ENCODE measurements at places on chromosomes 13 and 19. TPM values are rescaled to one million over a fixed set of nuclear protein-coding genes. Genes with fewer than 3 reads are reported as not detected.

DNA sequence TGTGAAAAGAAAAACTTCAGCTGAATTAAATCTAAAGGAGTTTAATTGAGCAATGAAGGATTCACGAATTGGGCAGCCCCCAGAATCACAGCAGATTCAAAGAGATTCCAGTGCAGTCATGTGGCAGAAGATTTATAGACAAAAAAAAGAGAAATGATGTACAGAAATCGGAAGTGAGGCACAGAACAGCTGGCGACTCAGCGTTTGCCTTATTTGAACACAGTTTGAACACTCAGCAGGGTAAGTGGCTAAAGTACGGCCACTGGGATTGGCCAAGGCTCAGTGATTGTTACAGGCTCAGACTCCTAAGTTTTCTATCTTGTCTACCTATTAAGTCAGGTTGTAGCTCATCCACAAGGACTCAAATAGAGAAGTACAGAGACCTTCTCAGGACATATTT lies 11.6 kb upstream of the CFAP97D2 start:
- no peak for DNase-seq

GRCh38 chr19:49355909-49356353 lies 6.3 kb downstream of the TEAD2 start:
- no peak for DNase-seq

- DNase-seq = no peak
Measured at GRCh38 chr13:80452279-80452678, 111.4 kb upstream of the SPRY2 start.

DNA sequence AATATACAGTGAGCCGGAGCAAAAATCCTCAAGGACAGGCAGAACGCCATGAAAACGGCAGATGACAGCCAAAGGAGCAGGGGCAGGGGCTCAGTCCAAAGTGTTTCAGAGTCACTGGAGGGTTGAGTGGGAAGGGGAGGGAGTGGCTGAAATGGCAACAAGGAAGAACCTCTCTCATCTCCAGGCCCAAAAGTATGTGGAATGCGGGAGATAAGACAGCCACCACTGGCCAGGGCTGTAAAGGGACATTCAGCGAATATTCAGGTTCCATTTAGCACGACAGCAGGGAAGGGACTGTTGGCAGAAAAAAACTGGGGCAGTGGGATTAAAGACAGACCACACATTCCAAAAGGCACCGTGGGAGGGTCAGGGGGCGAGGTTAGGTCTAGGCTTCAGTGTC lies 48.4 kb downstream of the USPL1 start:
- no peak for DNase-seq

- DNase-seq = peak; percentile 33
Measured at GRCh38 chr13:101626925-101627555, 174.6 kb downstream of the ITGBL1 start.

GRCh38 chr13:45086484-45086883 lies 33.8 kb upstream of the GTF2F2 start:
- DNase-seq = no peak

- DNase-seq = no peak
Measured at GRCh38 chr13:82458169-82458568, 1424.1 kb downstream of the SLITRK1 start.

GRCh38 chr13:113531041-113531873 lies 40.7 kb upstream of the DCUN1D2 start:
- no peak for DNase-seq

GRCh38 chr19:33482476-33482875 lies 39.1 kb downstream of the PEPD start:
- DNase-seq = no peak

The ZNF415 gene
- 1.6 TPM for polyA plus RNA-seq

The FUT3 gene
- polyA plus RNA-seq = not detected

GRCh38 chr19:39935364-39935661 lies 879 bp upstream of the FCGBP start:
- no peak for DNase-seq

DNA sequence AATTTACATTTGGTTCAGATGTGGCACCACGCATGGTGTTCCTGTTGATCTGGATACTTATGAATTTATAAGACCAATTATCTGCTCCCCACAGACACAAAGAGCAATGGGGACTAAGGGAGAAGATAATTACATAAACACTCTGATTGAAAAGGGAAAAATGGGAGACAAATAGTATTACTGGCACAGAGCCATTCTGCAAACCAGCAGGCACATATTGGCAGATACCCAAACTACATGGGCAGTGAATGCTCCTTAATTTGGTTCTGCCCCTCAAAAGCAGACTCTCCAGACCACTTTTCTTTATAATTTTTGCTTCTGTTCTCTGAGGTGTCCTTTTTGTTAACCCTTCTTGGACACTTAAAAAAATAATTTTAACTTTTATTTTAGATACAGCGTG lies 1674.2 kb downstream of the PCDH9 start:
- no peak for DNase-seq

GRCh38 chr19:41880329-41880708 lies 2.7 kb upstream of the ARHGEF1 start:
- DNase-seq = no peak

The SYNE4 gene
- polyA plus RNA-seq = not detected

The PABPC3 gene
- polyA plus RNA-seq = not detected

The OR7D2 gene
- polyA plus RNA-seq = not detected

The APOC1 gene
- not detected for polyA plus RNA-seq

GRCh38 chr19:49681830-49682229 lies 4.8 kb downstream of the PRMT1 start:
- DNase-seq = no peak

GRCh38 chr19:29630655-29631054 lies 24.6 kb downstream of the POP4 start:
- DNase-seq = no peak

GRCh38 chr13:72823724-72824123 lies 41.8 kb downstream of the PIBF1 start:
- no peak for DNase-seq

The C19orf67 gene
- not detected for polyA plus RNA-seq

DNA sequence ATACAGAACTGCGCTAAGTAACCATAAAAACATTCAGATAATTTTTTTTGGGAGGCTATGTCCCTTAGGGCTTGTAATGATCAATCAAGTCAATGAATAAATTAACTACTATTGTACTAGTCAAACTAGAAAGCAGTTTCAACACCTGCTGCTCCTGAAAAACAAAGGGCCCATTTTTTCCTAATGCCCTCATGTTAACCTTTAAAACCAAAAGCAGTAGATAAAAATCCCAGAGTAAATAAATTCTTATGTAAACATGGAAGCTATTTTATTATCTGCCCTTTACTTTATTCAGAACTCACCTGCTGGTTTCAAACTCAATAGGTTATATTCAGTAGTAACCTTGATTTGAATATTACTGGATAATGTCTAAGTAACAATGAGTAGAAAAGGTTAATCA lies 159.5 kb upstream of the STARD13 start:
- no peak for DNase-seq

- DNase-seq = no peak
Measured at GRCh38 chr19:16069813-16070365, 6.4 kb upstream of the TPM4 start.

DNA sequence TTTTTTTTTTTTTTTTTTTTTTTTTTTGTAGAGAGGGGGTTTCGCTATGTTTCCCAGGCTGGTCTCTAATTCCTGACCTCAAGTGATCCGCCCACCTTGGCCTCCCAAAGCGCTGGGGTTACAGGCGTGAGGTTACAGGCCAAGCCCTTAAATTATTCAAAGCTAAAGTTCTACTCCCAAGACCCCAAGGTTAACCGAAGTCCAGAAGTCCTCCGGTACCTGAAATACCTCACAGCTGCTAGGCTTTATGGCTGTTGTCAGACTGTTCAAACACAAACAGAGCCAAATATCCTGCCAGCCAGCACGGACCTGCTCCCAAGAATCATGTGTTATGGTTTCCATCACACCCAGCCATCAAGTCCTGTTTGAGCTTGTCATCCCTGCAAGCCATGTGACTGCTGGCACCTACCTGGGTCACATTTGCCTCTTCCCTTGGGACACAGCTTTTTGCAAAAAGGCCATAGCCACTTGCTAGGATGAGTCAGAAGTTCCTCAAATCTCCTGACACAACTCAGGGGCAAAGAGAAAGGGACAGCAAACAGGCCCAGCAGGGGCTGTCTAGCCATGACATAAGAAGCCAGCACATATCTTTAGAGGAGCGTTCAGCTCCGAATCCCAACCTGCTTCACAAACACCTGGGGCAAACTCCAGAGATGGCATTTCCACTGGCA lies 129.9 kb downstream of the FOXO1 start:
- DNase-seq = no peak

- DNase-seq = peak; percentile 55
Measured at GRCh38 chr13:75762076-75762937, 126.2 kb downstream of the LMO7 start.

Data from CD4-positive, alpha-beta memory T cell (primary cell).